ENCODE measurements at places on chromosomes 4 and X.

DNA sequence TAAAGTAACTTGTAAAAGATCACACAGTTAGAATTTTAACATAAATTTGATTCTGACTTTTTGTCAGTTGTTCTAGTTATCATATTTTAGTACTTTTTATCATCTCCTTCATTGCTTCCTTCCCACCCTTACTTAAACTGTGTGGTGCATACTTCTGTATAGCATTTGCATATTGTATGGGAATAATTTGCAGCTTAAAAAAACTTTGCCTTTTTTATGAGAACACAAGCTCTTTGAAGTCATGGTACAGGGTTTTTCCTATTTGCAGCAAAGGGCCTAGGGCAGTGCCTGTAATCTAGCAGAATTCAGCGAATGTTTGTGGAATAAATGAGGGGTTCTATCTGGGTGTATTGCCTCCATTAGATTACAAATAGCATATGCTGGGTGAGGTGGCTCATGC is 41.6 kb downstream of the SYNPO2 start:
- DNase-seq, result no peak

DNA sequence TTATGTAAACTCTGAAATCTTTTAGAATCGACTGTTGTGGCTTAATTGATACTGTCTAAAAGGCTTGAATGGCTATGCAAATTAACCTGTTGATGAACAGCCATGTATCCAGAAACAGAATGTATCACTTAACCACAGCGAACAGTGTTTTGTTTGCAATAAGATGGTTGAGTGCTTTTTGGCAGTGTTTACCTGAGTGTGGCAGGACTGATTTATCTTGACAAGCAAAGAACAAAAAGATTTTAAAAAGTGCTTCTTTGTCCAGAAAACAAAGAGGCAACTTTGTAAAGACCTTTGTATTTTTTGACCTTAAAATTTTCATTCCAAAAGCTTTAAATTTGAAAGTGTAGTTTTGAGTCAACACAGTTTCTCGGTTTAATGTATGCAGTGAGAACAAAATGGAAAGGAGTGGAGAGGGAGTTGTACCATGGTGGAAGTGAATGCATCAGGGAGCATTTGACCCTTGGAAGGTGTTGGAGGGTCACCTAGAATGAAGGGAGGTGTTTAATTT is 18.0 kb downstream of the ARHGAP10 start:
- no peak for DNase-seq

GRCh38 chr4:96145601-96146000 is 305.7 kb downstream of the PDHA2 start:
- no peak for DNase-seq

- DNase-seq, result no peak
Measured at GRCh38 chr4:31467781-31468180, 747.6 kb downstream of the PCDH7 start.

GRCh38 chr4:48681856-48682255 is 98.2 kb downstream of the FRYL start:
- DNase-seq, result no peak

DNA sequence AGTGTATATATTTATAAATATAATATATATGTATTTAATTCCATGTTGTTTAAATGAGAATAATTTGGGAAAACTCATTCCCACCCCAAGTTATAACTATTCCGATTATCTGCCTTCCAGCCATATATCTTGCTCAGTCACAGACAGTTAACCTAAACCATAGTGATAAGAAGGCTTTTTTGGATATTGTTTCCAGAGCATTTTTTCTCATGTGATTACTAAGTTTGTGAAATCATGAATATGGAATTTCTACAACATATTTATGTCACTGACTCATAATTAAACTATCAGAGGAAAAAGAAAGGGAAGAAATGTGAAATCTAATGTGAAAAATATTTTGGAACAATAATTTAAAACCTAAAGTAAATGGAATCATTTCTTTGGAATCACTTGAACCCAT is 1163.5 kb upstream of the PABPC4L start:
- no peak for DNase-seq

Data from SJCRH30 (cell line).